ENCODE measurements at places on chromosomes 12 and 14.

DNA sequence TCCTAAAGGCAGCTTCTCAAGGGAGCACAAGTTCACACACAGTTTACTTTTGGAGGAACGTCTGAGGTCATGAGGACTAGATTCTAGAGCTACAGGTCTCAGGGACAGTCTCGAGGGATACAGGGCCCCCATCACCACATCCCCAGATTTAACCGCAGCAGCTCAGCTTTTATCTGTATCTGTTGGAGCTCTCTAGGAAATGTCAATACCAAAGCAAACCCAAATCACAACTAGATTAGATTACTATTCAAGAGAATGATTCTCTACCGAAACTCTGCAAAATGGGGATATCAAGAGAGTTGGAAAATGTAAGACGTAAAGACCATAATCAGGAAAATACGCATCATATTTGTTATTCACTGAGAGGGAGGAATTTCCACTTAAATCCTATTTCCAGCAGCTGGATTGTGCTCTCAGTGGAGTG is 4.0 kb upstream of the MYRFL start:
- DNase-seq: no peak

DNA sequence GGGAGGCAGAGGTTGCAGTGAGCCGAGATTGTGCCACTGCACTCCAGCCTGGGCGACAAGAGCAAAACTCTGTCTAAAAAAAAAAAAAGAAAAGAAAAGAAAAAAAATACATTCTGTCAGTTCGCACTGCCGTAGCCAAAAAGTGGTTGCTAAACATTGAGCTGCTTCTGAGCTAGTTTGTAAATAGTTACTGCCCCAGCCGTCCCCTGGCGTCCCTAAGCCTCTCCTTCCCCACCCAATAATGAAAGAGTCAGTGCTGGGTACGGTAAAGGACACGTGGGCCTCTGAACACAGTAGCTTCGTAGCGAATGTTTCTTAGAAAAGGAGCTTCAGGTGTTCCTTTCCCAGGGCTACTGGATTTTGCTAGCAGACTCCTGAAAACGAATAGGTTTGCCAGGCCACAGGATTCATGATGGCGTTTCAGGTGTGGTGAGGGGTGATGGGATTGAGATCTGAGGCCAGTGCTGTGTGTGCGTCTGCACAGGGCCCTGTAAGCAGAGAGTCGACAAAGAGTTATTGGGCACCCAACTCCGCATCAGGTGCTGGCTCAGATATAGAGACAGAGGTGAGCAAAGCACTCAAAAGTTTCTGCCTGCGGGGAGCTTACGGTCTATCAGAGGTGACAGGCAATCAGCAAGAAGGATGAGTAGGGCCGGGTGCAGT is 94.1 kb downstream of the LGMN start:
- DNase-seq: no peak

DNA sequence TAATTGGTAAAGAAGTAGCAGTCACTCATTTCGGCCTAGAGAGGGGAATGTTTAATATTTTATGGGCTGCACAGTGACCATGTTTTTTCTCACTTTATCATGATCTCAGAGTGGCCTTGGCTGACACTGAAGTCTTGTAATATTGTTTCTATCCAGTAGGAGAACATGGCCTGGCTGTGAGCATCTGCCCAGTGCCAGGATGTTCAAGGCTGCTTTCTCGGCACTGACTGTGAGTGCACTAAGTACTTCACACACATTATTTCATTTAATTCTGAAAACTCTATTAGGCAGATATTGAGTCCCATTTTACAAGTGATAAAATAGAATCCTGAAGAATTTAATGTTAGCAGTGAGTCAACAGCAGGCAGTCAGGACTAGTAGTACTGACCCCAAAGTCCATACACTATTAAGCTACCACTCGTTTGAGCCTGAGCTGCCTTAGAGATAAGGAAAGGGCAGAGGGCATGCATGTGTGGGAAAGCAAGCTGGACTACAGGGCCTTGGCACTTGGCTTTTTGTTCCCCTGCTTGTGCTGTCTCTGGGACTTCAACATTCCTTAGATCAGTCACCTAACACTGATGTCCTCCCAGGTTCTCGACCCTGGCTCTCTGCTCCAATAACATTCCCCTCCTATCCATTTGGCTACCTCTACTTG is 42.2 kb upstream of the APPL2 start:
- no peak for DNase-seq

DNA sequence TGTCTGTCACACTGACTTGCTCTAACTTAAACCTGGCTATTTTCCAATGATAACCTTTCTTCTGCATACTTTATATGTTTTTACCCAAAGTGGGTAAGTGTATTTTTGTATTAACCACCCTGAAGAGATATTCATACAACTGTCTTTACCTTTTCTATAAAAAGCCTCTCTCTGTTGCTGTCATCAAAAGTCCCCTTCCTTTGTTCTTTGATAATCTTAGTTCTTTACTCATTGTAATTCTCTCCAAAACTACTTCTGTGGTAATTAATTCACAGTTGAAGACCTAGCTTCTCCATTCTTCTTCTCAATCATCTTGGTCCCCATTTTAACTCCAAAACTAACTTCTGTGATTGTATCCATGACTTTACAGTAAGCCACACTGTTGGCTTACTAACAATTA is 479.7 kb upstream of the MGAT4C start:
- DNase-seq: no peak

All from stimulated activated CD4-positive, alpha-beta T cell treated with anti-CD3 and anti-CD28 coated beads, Interleukin-2, amount 100 ng/mL, for 4 hours (primary cell).